ENCODE measurements at places on chromosomes 11 and 22.
A peak's percentile ranks its signal among the peaks of the same experiment; 100 is the strongest.

GRCh38 chr11:96197801-96198701 lies 144.9 kb downstream of the MAML2 start:
- no peak for DNase-seq

DNA sequence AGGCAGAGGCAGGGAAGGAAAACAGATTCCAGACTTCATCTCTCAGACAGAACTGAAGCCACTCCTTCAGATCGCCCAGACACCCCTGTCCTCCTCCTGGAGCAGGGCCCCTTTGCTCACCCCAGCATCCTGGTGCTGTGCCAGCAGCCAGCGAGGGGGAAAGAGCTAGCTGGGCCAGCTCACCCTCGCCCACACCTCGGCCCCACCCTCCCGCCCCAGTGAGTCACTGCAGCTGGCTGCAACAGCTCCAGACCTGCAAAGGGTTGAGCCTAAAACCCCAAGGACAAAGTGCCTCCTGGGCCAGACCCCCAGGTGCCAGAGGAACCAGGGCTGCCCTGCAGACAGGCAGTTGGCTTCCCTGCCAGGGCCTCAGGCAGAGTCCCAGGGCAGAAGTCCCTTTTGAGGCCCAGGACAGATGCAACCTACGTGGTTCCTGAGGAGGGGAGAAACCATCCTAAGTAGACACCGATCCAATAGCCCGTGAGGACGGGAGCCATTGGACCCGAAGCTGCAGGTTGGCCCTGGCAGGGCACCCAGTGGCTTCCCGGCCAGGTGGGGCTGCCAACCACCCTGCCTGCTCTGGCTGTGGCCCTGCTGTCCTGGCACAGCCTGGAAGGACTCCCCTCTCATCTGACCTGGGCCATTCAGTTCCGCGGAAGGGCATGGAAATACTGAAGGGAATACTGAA lies 7.2 kb downstream of the AHNAK start:
- no peak for DNase-seq

- DNase-seq, result no peak
Observed at GRCh38 chr22:45828841-45829240, 148.1 kb downstream of the WNT7B start.

DNA sequence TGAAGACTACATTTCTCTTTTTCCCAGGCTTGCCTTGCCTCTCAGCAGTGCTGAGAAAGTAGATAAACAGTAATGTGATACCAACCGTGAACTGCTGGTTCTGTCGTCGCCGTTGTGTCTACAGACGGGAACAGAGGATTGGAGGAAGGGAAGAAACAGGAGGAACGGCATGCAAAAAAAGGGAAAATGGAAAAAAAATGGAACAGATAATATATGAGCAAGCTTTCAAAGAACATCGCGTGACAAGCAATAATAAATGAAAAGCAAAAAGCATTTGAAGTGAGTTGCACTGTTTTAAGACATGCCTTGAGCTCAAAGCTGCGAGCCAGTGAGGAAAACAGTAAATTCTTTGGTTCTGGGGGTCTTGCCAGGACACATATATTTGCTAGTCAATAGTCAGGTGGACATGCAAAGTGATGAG lies 305.9 kb downstream of the CADM1 start:
- no peak for DNase-seq

DNA sequence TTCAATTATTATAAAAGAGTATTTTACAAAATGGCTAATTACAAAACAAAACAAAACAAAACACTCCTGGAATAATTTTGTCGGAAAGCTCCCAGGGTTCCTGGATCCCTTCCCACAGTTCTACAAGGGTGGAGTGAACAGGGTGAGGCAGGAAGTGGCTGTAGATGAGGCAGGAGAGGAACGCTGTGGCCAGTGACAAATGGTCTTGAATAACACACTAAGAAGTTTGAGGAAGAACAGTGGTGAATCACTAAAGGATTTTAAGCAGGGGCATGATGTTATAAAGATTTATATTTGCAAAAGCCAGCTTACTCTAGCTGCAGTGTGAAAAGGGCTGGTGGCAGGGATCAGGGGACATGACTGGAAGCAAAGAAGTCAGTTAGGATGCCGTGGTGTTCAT lies 33.8 kb upstream of the APOA1 start:
- no peak for DNase-seq

DNA sequence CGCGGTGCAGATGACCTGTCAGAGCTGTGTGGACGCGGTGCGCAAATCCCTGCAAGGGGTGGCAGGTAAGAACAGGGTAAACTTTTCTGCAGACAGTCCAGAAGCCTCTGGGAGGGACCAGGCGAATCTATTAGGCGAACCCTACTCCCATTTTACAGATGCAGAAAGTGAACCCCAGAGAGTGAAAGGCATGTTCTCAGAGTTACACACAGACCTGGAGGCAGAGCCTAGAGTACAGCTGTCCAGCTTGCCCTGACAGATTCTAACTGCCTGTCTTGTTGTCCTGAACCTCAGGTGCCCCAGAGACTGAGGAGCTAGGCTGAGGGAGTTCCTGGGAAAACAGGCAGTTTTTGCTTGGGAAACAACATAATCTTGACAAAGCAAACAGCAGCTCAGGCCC lies 665 bp downstream of the CCS start:
- no peak for DNase-seq

- no peak for DNase-seq
Observed at GRCh38 chr22:26718905-26719304, 61.5 kb downstream of the MIAT start.

- DNase-seq, result no peak
Observed at GRCh38 chr22:50459496-50460140, 15.2 kb downstream of the SBF1 start.

GRCh38 chr11:76837696-76838677 lies 22.7 kb upstream of the ACER3 start:
- no peak for DNase-seq

GRCh38 chr11:128188346-128189004 lies 398.9 kb downstream of the ETS1 start:
- no peak for DNase-seq

DNA sequence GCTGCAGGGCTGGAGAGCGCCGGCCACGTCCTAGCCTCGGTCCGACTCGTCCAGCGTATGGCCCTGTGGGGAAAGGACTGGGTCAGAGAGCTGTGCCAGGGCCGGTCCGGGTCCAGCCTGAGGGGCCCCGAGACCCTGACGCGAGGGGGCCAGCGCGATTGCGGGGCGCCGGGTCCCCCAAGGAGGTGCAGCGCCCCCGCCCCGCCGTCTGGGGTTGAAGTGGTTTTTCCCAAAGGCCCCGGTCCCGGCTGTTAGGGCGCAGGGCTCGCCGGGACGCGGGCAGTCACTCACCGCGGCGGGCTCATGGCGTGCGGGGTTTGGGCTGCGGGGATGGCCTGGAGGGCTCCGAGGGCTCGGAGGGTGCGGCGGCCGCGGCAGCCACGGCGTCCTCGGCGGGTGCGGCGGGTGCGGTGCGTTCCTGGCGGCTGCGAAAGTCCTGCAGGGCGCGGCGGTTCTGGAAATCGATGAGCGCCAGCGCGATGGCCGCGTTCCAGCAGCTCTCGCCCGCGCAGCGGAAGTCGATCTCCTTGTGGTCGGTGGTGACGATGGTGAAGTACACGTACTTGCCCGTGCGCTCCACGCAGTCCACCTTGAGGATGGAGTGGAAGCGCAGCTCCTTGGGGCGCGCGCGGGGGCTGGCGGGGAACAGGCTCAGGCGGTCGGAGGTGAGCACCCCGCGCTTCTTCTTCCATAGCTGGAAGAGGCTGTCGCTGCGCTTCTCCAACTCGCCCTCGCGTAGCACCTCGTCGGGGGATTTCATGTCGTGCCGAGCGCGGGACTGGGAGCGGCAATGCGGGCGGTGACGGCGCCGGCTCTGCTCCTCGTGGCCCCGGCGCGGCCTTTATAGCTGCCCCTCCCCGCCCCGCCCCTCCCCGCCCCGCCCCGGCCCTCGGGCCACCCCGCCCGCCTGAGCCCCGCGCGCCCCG lies at the start of gene PHLDA2:
Gene PHLDA2, minus strand, starts transcription at position 816 of the 926 bp plus-strand sequence. Its CDS starts 56 bp downstream, at position 760.
- DNase-seq, result peak; percentile 54

DNA sequence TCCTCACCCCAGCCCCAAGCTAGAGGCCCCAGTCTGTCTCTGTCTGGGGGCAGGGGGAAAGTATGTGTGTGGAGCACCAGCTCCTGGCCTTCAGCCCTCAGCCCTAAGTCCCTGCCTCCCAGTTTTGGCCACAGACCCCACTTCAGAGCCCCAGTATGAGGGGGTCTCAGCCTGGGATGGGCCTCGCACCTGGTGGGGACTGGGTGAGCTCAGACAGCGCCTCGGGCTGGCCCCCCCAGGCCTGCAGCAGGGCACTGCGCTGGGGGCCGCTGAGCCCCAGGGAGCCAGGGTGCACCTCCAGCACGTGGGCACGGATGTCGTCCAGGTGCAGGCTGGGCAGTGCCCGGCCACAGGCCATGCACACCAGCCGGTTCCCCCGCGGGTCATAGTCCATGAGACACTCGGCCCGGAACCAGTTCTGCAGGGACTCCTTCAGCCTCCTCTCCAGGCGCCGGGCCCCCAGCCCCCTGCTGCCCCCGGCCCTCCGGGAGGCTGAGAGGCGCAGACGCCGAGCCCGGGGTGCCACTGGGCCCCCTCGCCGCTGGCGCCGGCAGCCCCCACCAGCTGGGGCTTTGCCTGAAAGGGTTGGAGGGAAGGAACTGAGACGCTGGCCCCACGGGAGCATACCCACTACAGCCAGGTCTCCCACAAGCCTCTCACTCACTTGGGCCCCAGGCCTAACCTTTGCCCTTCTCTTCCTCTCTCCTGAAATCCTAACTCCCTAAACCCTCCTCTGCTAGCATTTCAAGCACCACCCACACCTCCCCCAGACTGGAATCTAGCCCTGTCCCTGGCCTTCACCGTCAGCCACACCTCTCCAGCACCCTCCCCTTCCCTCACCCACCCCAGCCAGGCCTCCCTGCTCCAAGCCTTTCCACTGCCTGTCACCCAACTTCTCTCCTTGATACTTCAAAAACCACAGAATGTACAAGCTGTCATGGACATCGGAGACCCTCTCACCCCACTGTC lies 3.6 kb downstream of the ZFTA start:
- no peak for DNase-seq

DNA sequence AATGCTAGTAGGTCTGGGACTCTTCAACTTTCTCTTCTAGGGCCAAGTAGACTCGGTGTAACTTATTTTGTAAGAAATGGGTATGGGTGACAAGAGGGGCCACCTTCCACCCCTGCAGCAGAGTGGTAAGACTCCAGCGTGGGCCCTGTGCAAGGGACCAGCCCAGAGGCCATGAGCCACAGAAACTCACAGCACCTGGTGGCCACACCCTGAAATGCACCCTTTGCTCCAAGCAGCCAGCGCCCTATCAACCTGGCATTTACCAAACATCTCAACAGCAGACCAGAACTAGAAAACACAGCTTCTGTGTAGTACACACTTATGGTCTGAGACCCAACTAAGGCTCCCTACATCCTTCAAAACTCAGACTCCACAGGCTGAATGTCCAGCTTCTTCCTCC lies 5.7 kb downstream of the CDCA5 start:
- DNase-seq, result peak; percentile 28

GRCh38 chr22:24051568-24051967 lies 40.5 kb downstream of the CABIN1 start:
- no peak for DNase-seq

DNA sequence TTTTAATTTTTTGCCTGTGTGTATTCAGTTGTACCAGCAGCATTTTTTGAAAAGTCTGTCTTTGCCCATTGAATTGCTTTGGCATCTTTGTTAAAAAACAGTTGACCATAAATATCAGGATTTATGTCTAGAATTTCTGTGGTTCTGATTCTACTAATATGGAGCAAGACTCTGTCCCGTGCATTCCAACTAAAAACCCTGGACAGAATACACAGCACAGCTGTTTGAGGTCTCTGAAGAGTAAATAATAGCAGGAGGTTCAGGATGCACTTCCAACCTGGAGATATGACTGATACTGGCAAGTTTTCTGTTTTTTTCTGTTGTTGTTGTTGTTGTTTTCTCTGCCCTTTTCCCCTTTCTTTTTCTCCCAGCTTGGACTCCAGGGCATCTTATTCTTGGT lies 141.9 kb downstream of the TMEM135 start:
- DNase-seq, result no peak

- DNase-seq, result no peak
Observed at GRCh38 chr11:29984544-29984943, 32.3 kb downstream of the KCNA4 start.

- no peak for DNase-seq
Observed at GRCh38 chr11:113313601-113314000, 782 bp upstream of the TTC12 start.

GRCh38 chr22:45870011-45870410 lies 107.0 kb downstream of the WNT7B start:
- no peak for DNase-seq

- no peak for DNase-seq
Observed at GRCh38 chr11:73951797-73952196, 971 bp downstream of the DNAJB13 start.

DNA sequence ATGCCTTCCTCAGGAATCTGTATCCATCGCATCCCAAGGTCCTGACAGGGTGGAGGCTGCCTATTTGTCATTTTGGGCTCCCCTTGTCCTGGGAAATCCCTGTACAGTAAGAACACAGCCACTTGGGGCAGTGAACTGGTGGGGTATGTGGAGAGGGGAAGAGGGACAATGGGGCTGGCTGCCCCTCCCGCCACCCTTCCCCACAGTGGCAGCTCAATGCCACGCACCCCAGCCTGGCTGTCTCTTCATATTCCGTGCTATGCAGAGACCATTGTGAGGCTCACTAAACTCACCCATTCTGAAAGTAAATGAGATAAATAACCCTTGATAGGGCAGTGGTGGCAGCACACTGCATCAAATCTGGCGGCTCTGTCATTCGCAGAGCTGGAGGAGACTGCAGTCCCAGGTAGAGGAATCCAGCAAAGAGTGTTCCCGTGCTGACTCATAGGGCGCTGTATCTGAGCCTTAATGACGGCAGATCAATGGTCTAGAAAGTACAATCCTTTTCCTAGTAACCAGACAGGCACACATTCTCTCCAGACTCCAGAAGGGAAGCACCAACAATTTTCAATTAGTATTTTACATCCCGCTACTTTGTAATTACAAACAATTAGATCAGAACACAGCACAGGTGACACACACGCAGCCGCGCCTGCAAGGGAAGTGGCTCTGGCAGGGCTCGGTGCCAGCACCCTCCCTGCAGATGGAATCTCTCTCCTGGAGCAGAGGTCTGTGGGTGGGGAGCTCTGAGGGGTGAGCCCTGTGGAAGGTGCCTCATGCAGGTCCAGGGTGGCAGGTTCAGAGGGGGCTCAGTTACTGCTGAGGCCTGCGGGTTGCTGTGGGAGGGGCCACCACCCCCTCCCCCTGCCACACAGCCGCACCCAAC lies 167.9 kb upstream of the B3GAT1 start:
- DNase-seq, result no peak

- DNase-seq, result no peak
Observed at GRCh38 chr11:33733980-33734379, 2.2 kb downstream of the CD59 start.

Measured in stimulated activated CD4-positive, alpha-beta T cell treated with anti-CD3 and anti-CD28 coated beads, Interleukin-1b, Interleukin-23, amount 100 ng/mL, for 24 hours (primary cell).